ENCODE measurements at places on chromosomes 12 and 14.

GRCh38 chr12:58645946-58646345, 274.4 kb downstream of the LRIG3 start:
- DNase-seq: no peak

- no peak for DNase-seq
Observed at GRCh38 chr12:50788561-50788960, 24.7 kb downstream of the ATF1 start.

DNA sequence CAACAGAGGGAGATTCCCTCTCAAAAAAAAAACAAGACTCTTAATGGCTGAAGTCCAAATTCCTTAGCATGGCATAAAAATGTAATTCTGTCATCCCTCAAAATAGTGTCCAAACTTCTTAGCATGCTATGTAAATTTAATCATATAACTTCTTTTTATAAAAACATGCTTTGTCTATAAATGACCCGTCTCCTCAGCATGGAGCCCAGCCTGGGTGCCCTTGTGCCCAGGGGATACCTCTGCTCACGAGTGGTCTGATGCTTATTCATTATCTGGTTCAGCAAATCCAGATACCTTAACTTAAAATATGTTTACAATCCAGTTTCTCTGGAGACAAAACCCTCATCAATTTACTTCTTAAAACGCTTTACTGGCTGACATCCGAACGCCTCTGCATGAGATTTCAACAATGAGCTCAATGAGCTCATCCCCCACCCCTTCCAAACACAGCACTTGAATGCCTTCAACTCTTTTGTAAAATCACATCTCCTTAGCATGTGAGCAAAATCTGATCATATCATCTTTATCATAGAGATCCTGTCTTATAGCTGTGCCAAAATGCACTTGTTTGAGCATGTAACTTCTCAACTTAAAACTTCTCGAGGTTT, 15.7 kb downstream of the RTL1 start:
- DNase-seq: no peak

GRCh38 chr12:67732857-67733256, 84.3 kb downstream of the DYRK2 start:
- no peak for DNase-seq

DNA sequence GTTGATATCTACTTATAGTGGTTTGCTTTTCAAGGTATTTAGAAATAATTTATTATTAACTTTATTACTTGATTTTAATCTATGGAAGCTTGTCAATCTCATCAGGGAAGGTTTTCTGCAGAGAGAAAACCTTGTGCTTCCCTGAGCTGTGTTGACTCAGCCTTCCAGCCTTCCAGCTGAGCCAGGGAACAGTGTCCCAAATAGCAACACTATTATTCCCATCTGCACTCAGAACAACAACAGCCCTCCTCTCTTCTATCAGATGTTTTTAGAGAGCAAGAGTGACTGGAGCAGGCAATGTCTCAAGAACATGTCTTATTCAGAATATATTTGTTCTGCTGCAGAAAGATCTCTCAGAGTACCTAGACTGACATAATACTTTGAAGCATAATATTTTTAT, 389.9 kb upstream of the GARIN6 start:
- no peak for DNase-seq

DNA sequence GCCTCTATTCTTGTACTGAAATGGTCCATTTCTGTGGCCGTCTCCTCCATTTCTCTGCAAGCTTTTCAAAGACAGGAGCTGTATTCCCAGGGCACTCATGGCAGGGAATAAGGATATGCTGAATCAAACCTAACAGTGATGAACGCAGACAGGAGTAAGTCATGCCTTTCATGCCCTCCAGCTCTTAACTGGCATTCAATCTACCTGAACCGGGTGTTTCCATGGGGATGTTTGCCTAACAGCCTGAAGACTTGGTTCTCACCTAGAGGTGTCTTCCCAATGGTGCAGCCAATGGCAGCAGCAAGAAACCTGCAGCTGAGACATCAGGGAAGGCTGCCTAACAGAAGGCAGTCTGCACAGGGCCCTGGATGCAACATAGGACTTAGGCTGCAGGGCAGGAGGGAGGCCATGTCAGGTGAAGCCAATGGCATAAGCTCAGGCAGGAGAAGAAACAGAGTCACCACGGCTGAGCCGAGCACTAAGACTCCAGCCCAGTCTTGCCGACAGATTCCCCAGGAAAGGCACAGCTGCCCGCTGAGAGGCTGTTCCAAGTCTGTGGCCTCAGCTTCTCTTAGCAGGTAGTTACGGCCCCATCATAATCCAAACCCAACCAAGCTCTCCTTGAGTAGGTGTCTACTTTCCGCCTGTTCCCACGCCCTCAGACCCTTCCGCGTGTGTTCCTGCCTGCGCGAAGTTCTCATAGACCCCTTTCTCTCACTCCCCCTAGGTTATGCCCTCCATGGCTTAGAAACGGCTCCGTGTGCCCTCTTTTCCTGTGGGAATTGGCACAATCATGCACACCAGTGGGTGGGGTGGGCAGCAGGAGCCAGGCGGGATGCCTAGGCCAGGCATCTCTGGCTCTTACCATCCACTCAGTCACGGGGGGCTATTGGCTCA, 44.1 kb downstream of the VWF start:
- no peak for DNase-seq

- DNase-seq: no peak
Observed at GRCh38 chr14:50954811-50955372, 10.6 kb upstream of the PYGL start.

- DNase-seq: no peak
Observed at GRCh38 chr12:38544330-38545066, 227.9 kb downstream of the ALG10B start.

DNA sequence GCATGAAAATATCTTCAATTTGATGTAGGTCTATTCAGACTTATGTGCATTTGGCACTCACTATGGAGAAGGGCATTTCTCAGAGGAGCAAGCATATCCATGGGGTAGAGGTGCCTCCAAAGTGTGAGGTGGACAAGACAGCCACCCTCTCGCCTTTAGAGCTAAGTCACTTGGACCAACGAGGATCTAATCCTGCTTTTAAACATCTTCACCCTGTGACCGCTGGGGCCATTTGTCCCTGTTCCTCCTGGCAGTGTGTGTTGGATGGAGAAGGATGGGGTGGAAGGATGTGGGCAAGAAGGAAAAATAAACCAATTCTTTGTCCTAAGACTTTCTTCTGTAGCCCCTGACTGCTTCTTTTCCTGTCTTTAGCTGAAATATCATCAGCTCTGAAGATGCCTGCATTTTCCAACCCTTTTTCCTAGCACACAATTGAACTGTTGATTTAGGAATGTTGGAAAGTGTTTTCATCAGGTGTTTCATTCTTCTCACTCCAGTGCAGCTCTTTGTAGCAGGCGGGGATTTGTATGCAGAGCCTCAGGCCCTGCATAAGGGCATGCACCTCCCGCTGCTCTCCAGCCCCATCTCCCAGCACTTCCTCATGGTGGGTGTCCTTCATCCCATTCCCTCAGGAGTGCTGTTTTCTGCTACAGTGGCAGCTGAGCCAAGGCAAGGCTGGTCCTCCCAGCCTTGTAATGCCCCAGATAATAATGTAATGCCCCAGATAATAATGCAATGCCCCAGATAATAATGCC, 5.3 kb downstream of the FGF6 start:
- no peak for DNase-seq

GRCh38 chr12:39240587-39240986, 202.3 kb downstream of the KIF21A start:
- no peak for DNase-seq

- no peak for DNase-seq
Observed at GRCh38 chr14:100348784-100349685, 25.9 kb downstream of the SLC25A47 start.

GRCh38 chr14:76901171-76902055, 75.2 kb downstream of the LRRC74A start:
- no peak for DNase-seq

DNA sequence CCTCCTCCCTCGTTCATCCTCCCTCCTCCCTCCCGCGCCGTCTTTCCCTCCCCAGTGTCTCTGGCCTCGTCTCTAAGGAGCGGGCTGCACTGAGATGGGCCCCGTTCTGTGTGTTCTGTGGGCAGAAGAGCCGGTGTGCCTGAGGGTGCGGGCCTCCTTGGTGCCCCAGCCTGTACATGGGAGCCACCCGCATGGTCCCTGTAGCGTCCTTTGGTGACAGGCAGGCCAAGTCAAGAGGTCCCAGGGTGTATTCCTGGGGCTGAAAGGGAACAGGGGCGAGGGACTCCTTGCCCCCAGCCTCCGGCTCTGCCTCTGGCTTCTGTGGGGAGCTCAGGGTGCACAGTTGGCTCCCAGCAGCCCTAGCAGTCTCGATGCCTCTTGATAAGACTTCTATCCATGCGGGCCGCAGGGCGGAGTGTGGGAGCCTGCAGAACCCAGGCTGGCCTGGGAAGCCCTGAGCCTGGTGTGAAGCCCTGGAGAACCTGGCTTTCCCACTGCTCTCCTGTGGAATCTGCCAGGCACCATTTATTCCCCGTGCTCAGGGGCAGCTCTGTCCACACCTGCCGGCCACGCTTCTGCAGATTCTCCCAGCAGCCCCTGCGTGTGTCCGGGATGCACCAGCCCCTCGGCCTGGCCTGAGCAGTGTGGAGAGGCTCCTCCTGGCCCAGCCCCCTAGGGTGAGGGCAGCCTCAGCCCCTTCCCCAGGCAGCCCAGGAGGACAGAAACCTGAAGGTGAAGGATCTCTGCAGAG, 181.3 kb downstream of the KIF26A start:
- DNase-seq: no peak

DNA sequence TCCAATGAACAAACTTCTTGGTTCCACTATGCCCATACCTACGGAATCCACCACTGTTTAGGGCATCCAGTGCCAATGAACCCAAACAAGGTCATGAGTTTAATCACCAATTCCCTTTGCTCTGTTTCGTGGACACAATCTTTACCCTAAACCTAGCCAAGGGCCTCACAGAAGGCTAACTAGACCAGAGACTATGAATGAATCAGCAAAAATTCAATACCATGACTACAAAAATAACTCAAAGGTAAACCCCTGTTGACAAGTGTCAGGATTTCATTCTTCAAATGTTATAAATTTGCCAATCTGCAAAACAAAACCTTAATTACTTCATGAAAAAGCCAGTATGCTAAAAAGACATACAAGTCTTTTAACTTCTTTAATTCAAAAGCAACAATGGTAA, 96.7 kb downstream of the CEP128 start:
- no peak for DNase-seq

DNA sequence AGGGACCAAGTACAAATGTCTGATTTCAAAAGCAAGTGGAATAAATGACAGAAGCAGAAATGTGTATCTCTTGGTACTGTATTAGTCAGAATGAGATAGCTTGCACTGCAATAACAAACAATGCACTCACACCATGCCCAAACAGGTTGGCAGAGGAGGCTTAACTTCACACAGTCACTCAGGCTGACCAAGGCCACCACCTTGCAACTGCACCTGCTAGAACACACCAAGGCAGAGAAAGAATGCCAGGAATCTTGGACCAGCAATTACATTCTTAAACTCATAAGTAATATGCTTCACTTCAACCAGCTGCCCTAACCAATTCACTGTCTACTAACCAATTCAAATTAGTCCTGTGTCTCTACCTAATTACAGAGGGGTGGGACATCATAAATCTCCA, 378.3 kb downstream of the BCL11B start:
- DNase-seq: no peak

GRCh38 chr12:64877363-64878004, 53.0 kb downstream of the TBC1D30 start:
- no peak for DNase-seq

DNA sequence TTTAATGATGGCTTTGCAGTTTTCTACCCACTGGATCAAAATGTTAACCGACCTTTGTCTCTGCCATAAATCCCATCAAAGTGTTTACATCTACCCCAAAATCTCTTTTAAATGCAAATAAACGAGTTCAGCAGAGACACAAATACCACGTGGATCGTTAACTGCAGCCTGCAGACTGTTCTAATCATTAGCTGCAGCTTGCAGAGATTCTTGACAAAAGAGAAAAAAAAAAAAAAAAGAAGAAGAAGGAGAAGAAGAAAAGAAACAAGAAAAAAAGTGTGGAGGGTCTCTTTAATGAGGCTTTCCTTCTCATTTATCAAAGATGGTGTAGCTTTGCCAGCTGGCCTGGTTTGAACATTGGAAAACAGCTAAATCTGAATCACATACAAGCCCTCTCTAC, 275.7 kb downstream of the NEDD1 start:
- DNase-seq: no peak

GRCh38 chr12:127450826-127451225, 816.1 kb upstream of the TMEM132C start:
- no peak for DNase-seq

GRCh38 chr12:104651811-104652210, 195.1 kb downstream of the CHST11 start:
- no peak for DNase-seq

GRCh38 chr12:77745624-77746023, 85.1 kb upstream of the NAV3 start:
- no peak for DNase-seq

GRCh38 chr12:50065726-50066310, 8.4 kb downstream of the ASIC1 start:
- DNase-seq: no peak

DNA sequence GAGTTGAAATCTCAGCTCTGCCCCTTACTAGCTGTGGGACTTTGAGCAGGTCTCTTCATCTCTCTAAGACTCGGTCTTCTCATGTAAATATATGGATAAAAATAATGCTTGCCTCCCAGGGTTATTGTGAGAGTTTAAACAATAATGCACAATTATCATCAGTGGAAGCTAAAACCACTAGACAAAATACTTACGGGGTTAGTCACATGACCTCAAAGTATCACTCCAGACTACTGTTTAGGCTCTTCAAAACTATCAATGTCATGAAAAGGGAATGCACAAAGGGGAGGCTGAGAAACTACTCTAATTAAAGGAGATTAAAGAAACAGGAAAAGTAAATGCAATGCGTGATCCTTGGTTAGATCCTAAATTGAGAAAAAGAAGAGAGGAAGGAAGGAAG, 24.5 kb upstream of the TSPAN11 start:
- DNase-seq: no peak

DNA sequence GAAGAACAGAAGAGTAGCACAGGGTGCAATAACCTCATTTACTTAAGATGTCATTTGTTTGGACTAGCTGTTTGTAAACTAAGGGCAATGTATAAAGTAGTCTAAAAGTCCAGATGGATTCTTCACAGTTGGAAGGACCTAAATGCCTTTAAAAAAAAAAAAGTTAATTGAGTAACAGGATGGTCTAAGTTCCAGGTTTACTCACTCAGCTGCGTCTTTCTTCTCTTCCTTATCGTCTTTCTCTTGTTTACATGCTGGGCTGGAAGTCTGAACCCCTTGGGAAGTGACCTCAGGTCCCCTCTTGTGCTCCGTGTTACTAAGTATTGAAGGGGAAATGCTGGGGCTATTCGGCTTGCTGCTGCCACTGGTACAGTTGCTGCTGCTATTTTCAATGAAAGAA, 82.5 kb downstream of the SH2B3 start:
- DNase-seq: no peak

All from right kidney (tissue), 9 donors.